ENCODE measurements at places on chromosomes 3 and 15. TPM values are rescaled to one million over a fixed set of nuclear protein-coding genes. Genes with fewer than 3 reads are reported as not detected.

- no peak for DNase-seq
Measured at GRCh38 chr3:23035927-23036640, 167.0 kb upstream of the UBE2E2 start.

DNA sequence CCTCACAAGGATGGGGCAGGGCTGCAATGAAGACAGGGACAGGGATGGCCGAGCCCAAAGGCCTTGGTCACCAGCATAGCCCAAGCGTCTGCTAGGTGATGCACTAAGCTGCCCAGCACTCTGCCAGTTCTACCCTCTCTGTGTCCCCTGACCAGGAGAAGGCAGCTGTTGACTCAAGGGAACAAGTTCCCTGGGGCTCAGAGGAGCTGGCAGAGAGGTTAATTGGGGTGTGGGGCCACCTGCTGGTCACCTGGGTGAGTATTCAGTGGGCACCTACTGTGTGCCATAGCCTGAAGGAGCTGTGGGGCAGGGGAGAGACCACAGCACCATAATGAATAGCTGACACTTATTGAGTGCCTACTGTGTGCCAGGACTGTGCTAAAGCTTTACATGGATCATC, 22.0 kb upstream of the DOCK3 start:
- no peak for DNase-seq

- DNase-seq = no peak
Measured at GRCh38 chr3:53519065-53519709, 24.8 kb downstream of the CACNA1D start.

GRCh38 chr3:183912895-183913579, 28.4 kb upstream of the PARL start:
- no peak for DNase-seq

The FBLN2 gene
- 132 TPM for total RNA-seq

The C3orf70 gene
- 29.9 TPM for total RNA-seq

The CTXND1 gene
- total RNA-seq = 0.79 TPM

DNA sequence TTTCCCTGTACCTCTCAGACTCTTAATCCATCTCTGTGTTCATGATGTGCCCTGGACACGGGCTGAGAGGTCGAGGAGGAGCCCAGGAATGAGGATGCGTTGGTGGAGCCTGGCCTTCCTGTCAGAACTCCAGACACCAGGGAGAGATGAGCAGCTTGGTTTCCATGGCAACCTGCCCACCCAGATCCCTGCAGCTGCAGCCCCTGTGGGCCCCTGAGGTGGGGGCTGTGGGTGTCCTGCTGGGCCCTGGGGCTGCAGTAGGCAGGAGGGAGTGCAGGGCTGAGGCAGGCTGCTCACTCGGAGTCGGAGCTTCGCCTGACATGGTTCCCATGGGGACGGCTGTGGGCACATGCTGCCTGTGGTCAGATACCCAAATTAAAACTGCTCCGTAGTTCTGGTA, 7.7 kb upstream of the SCN10A start:
- DNase-seq = no peak

The SAMMSON gene
- total RNA-seq = 0.21 TPM

- DNase-seq = no peak
Measured at GRCh38 chr3:171307046-171307585, 153.1 kb downstream of the TNIK start.

DNA sequence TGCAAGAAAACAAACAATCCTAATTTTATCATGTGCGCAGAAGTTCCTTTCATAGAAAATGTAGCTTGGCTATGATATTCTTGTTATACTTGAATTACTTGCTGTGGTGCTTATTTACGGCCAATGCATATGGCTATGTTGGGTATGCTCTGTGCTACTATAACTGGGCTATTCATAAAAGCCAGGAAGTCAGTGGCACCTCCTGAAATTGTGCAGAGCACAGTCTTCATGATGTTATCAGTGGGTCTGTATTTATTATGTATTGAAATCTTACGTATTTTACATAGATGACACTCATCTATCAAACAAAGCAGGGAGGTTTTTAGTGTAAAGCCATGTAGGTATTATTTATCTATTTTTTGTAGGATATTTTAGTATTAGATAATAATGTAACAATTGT, 196.5 kb upstream of the NAALADL2 start:
- DNase-seq = no peak

The WNT5A gene
- 23.2 TPM for total RNA-seq

GRCh38 chr3:156525808-156526207, 29.1 kb downstream of the SSR3 start:
- no peak for DNase-seq

The ITGA11 gene
- 16.6 TPM for total RNA-seq

The CELSR3 gene
- total RNA-seq = 0.79 TPM

GRCh38 chr15:29130476-29130875, 139.1 kb downstream of the NSMCE3 start:
- no peak for DNase-seq

The GPR62 gene
- total RNA-seq = not detected

The CHL1 gene
- 47.3 TPM for total RNA-seq

GRCh38 chr3:48432411-48433371, 2.8 kb upstream of the PLXNB1 start:
- no peak for DNase-seq

The MYH15 gene
- total RNA-seq = 1.2 TPM

- DNase-seq = no peak
Measured at GRCh38 chr3:65636326-65636725, 402.4 kb downstream of the MAGI1 start.

DNA sequence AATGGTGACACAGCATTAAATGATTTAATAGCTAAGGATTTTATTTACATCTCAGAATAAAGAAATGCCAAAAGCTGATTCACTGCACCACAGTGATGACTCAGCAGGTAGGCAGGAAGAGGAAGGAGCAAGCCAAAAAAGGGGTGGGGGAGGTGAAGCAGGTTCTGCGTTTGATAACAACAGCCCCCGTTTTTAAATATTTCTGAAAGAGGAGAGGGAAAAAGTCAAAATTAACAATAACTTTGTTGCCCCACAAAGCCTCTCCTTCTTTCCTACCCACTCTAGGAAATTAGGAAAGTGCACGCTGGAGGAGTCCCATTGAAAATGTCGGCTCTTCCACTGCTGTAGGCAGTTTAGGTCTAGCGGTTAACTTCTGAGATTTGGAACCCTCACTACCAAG, 9.9 kb upstream of the CCDC54 start:
- DNase-seq = no peak

DNA sequence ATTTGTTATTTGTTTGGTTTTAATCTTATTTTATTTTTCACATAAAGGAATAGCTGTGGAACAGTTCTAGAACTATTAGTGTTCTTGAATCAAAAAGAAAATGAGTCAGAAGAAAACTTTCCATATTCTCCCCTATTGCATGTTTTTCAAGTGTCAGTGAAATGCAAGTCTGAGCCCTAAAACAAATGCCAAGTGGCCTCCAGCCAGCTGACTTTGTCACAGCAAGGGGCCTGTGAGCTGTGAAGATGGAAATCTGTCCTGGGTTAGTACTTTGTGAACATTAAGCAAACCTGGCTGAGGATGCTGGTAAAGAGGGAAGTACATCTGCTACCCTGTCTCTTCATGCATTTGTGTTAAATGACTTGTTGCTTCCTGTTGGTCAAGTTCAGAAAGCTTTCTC, 14.2 kb downstream of the LRRC49 start:
- no peak for DNase-seq

Measured in urinary bladder (tissue), 4 donors.